ENCODE measurements at places on chromosomes 2 and 18. TPM values are rescaled to one million over a fixed set of nuclear protein-coding genes. Genes with fewer than 3 reads are reported as not detected.

- no peak for DNase-seq
Observed at GRCh38 chr2:26628561-26629345, 12.4 kb downstream of the CIB4 start.

- DNase-seq = no peak
Observed at GRCh38 chr18:37544713-37545112, 20.9 kb downstream of the CELF4 start.

DNA sequence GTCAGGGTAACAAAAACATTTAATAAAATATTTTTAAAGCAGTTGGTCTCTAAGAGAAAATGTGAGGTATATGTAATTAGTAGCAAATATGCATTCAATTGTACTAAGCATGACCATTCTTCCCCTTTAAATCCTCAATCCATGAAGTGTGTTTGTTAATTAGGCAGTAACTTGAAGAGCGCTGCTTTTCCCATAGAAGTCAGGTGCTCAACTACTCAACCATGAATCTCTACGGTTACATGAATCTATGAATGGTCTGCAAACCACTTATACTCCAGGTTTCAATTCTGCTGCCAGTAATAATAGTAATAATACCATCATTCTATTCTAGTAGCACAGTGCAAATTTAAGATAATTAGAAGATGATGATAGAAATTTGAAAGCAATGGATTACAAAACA is 55.8 kb downstream of the SLC8A1 start:
- DNase-seq = no peak

The FEV gene
- 0.10 TPM for polyA plus RNA-seq

- no peak for DNase-seq
Observed at GRCh38 chr2:219409619-219410018, 8.6 kb upstream of the DES start.

The UNC80 gene
- 1.8 TPM for polyA plus RNA-seq

GRCh38 chr2:191245046-191245868 is at the start of gene MYO1B:
Gene MYO1B, plus strand, starts transcription at chr2:191245404. Its CDS starts 31,492 bp downstream, at chr2:191276896.
- no peak for DNase-seq

DNA sequence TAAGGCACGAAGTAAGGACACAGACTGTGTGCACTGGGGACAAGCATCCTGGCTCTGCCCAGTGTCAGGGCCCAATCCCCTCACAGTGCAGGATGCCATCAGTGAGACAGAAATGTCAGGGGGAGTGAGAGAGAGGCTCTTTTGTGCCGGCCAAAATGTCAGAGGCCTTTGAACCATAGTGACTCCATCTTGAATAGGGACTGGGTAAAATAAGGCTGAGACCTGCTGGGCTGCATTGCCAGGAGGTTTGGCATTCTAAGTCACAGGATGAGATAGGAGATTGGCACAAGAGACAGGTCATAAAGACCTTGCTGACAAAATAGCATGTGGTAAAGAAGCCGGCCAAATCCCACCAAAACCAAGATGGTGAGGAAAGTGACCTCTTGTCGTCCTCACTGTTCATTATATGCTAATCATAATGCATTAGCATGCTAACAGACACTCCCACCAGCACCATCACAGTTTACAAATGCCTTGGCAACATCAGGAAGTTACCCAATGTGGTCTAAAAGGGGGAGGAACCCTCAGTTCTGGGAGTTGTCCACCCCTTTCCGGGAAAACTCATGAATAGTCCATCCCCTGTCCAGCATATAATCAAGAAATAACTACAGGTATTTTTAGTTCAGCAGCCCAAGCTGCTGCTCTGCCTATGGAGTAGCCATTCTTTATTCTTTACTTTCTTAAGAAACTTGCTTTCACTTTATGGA is 337.4 kb downstream of the LPIN1 start:
- no peak for DNase-seq

DNA sequence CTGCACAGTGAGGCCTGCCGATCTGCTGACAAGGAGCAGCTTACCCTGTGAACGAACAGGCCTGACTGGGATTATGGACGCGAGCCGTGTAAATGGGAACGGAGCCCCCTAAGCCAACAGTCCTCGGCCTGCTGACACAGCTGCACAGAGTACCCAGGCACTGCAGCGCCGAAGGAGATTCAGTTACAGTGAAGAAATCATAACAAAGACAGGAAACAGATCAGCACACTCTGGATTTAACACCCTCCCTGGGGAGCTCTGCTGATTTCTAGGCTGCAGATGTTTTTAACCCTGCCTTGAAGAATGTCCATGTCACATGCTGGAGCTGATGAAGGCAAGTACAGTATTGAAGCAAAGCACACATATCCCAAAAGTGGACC is 43.4 kb downstream of the COLEC12 start:
- DNase-seq = no peak

The EDAR gene
- polyA plus RNA-seq = 3.1 TPM

- no peak for DNase-seq
Observed at GRCh38 chr18:5284808-5285207, 10.7 kb downstream of the ZBTB14 start.

DNA sequence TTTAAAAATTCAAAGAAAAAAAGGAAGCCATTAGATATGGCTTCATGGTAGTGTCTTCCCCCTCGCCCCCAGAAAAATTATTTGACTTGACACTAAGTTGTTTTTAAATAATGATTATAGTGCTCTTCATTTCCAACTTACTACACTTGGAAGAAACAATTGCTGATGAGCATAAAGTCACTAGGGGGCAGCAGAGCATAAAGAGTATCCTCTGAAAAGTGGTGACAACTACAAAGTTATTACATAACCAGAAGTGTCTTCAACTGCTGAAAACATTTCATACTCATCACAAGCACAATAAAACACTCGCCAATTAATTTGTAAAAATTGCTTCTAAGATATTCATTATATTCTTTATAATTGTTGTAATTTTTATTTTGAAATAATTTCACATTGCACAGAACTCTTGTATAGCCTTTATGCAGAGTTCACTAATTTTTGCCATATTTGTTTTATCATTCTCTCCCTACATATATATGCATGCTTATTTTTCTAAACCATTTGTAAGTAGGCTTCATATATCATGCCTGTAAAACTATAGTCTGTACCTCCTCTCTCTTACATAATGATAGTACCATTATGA is 54.9 kb downstream of the EXOC6B start:
- DNase-seq = peak; percentile 55

GRCh38 chr2:3316456-3317276 is 61.0 kb downstream of the EIPR1 start:
- DNase-seq = no peak

All from right renal pelvis (tissue), 4 donors.